ENCODE measurements at places on chromosomes 7 and 10. TPM values are rescaled to one million over a fixed set of nuclear protein-coding genes. Genes with fewer than 3 reads are reported as not detected.

DNA sequence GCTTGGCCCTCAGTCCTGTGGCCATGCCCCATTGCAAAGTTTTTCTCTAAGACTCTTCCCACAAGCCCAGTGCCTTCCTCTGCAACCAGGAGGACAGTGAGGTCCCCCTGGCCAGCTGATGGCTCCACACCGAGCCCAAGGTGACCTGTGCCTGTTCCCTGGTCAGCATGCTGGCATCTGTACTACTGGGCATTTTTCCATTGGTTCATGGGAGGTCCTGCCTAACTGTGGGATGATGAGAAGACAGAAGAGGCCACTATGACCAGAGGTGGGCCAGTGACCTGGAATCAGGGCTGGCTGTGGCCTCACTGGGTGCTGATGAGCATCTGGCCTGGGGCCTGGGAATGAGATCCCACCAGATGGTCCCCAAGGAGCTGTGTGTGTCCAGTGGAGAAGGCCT lies 20.2 kb downstream of the CALML3 start:
- H3K4me1 ChIP-seq = peaks cover under 1% of the 10 kb centered on the region
- H3K36me3 ChIP-seq = no peaks in the 10 kb centered on the region
- DNase-seq = no peak
- no peak overlapping the region for H3K27ac ChIP-seq

- H3K4me1 ChIP-seq = peaks cover 9% of the 10 kb centered on the region
- no peak overlapping the region for H3K27ac ChIP-seq
- H3K4me3 ChIP-seq = no peak overlapping the region
- DNase-seq = no peak
- no peaks in the 10 kb centered on the region for H3K36me3 ChIP-seq
These were observed 60.8 kb downstream of the ZNF438 start for GRCh38 chr10:30970760-30971460.

- peaks cover 31% of the 10 kb centered on the region for H3K4me1 ChIP-seq
- DNase-seq = peak; percentile 49
These were observed 221.3 kb downstream of the ARHGAP12 start for GRCh38 chr10:31707093-31708039.

Gene SDK1
- total RNA-seq = 0.15 TPM

DNA sequence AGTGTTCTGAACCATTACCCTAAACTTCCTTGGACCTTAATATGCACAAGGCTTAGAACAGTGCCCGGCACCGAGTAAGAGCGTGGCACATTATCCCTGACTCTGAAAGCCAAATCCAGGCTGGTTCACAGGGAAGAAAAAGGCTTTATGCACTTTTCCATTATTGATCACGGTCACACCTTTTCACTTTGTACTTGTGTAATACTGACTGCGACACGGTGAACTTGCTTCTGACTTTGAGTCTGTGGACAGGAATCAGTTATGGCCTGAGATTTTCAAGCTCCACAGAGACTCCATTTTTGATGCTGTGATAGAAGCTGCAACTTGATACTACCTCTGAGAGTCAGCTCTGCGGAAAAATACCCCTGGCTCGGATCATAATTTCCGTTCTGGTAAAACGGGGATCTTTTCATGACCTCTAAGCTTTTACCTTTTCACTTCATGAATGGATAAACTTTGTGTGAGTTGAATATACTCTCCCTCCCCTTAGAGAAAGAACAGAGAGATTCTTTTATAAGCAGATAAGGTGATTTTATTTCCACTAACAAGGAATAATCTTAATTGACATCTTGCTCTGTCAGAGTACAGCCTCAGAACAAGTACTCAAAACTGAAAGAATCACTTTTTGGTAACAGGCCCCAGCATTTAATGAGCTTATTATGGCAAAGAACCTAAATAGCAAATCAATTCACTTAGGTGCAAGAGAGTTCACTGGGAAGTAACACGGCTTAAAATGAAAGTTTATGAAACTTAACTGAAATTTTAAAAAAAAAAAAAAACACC lies 88.8 kb downstream of the ELMO1 start:
- peak overlapping the region; percentile 35 for H3K4me3 ChIP-seq
- peak overlapping the region; percentile 49 for H3K27ac ChIP-seq
- peaks cover 18% of the 10 kb centered on the region for H3K36me3 ChIP-seq
- H3K4me1 ChIP-seq = peaks cover 76% of the 10 kb centered on the region
- no peaks in the 10 kb centered on the region for H3K27me3 ChIP-seq

DNA sequence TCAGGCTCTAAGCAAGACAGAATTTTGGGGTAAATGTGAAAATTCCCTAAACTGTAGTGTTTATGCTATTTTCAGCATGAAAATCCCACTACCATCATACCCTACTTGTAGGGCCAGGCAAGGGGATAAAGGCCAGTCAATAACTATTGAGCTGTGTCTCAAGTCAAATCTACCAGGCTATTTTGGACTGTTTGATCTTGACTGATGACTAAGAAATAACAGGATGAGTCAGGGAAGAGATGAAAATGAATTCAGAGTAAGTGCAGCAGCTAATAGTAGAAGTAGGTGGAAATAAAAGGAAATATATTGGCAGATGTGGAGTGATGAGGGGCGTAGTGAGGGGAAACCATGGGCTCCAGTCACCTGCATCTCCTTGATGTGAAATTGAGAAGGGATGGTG lies 225.8 kb upstream of the PHYHIPL start:
- H3K4me1 ChIP-seq = no peaks in the 10 kb centered on the region
- H3K27ac ChIP-seq = no peak overlapping the region
- H3K27me3 ChIP-seq = no peaks in the 10 kb centered on the region
- DNase-seq = no peak
- H3K36me3 ChIP-seq = no peaks in the 10 kb centered on the region

- peaks cover 21% of the 10 kb centered on the region for H3K36me3 ChIP-seq
- H3K4me1 ChIP-seq = peaks cover 67% of the 10 kb centered on the region
These were observed 44.1 kb upstream of the CDK6 start for GRCh38 chr7:92880212-92881090.

DNA sequence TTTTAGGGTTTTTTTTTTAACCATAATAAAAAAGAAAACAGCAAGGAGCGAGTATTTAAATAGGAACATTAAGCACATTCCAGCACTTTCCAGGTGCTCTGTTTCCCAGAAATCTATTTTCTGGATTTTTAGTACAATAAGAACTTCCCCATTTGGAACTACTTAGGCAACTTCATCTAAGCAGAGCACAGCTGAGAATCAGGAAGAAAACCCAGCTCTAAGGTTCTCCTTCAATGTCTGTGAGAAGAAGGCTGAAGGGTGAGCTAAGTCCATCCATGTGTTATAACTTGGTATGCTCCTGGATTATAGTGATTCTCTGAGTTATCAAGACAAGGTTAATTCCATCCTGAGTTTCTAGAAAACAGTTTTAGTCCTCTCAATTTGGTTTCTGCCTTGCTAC lies 181.9 kb downstream of the CYP26A1 start:
- peaks cover 2% of the 10 kb centered on the region for H3K27me3 ChIP-seq
- no peak for DNase-seq
- no peaks in the 10 kb centered on the region for H3K36me3 ChIP-seq
- H3K4me1 ChIP-seq = no peaks in the 10 kb centered on the region
- no peak overlapping the region for H3K4me3 ChIP-seq

DNA sequence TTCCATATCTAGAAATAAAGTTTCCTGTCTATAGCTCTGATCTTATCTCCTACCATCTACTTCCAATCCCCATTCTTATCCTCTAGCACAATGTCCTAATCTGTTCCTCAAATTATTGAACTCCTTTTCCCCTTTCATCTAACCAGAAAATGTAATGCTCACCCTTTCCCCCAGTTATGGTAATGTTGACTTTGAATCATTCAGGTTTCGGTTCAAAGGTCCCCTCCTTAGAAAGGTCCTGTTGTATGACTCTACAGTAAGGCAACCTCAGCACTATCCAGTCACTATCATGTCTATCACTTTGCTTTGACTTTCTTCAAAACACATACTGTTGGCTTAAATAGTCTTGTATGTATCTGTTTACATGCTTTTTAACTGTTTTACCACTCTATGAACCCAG lies 264.2 kb upstream of the PCDH15 start:
- DNase-seq = no peak
- no peaks in the 10 kb centered on the region for H3K36me3 ChIP-seq
- no peaks in the 10 kb centered on the region for H3K4me1 ChIP-seq
- no peak overlapping the region for H3K27ac ChIP-seq

- H3K27me3 ChIP-seq = no peaks in the 10 kb centered on the region
- peaks cover 40% of the 10 kb centered on the region for H3K4me1 ChIP-seq
- peak overlapping the region; percentile 26 for H3K4me3 ChIP-seq
- H3K36me3 ChIP-seq = peaks cover 60% of the 10 kb centered on the region
- no peak for DNase-seq
- H3K27ac ChIP-seq = peak overlapping the region; percentile 29
These were observed 48.6 kb upstream of the PPIF start for GRCh38 chr10:79298403-79299244.

- no peaks in the 10 kb centered on the region for H3K36me3 ChIP-seq
- H3K4me3 ChIP-seq = no peak overlapping the region
- H3K27me3 ChIP-seq = peaks cover 1% of the 10 kb centered on the region
- no peak overlapping the region for H3K27ac ChIP-seq
These were observed 77.3 kb downstream of the FAM13C start for GRCh38 chr10:59285073-59285472.

- H3K4me1 ChIP-seq = no peaks in the 10 kb centered on the region
- no peaks in the 10 kb centered on the region for H3K36me3 ChIP-seq
- H3K27me3 ChIP-seq = peaks cover 12% of the 10 kb centered on the region
- no peak overlapping the region for H3K27ac ChIP-seq
- DNase-seq = no peak
- H3K4me3 ChIP-seq = no peak overlapping the region
These were observed 148.8 kb downstream of the CHN2 start for GRCh38 chr7:29343399-29343798.

Gene BTBD16
- total RNA-seq = not detected

DNA sequence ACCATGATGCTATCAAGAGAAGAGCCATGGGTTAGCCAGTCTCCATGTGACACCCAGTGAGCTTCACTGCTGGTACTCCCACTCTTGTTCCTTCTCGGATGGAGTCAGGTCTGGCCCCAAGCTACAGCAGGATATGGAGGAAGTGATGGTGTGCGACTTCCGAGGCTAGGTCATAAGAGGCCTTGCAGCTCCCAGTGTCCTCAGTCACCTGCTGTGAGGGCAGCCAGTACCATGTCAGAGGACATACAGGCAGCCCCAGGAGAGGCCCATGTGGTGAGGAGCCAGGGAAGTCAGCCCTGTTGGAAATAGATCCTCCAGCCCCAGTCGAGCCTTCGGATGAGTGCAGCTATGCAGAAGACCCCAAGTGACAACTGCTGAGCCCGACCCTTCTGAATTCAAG lies 237.0 kb downstream of the EBF3 start:
- H3K27ac ChIP-seq = no peak overlapping the region
- no peaks in the 10 kb centered on the region for H3K36me3 ChIP-seq
- no peaks in the 10 kb centered on the region for H3K4me1 ChIP-seq

DNA sequence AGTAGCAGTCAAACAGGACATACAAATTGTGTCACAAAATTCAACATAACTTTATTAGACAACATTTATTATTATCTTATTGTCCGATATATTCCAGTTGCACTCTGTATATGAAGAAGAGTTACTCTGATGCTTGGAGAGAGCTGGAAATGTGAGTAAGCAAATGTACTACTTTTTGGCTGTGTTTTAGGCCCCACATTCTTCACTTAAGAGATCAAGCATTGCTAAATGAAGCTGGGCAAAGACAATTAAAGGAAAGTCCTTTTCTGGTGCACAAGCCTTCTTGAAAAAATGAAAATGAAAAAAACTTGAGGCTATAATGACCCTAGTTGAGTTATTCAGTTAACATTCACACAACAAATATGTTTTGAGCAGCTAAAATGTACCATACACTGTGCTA lies 26.1 kb downstream of the MYPN start:
- peaks cover 12% of the 10 kb centered on the region for H3K27me3 ChIP-seq
- H3K4me3 ChIP-seq = no peak overlapping the region
- H3K4me1 ChIP-seq = no peaks in the 10 kb centered on the region
- H3K27ac ChIP-seq = no peak overlapping the region
- no peak for DNase-seq

GRCh38 chr10:103641326-103641725 lies 147.8 kb downstream of the NEURL1 start:
- peaks cover 2% of the 10 kb centered on the region for H3K36me3 ChIP-seq
- H3K27me3 ChIP-seq = peaks cover 4% of the 10 kb centered on the region
- H3K4me1 ChIP-seq = no peaks in the 10 kb centered on the region
- DNase-seq = no peak

Gene PKD2L1
- not detected for total RNA-seq

Gene DRGX
- total RNA-seq = not detected

GRCh38 chr7:7207876-7208275 lies 25.5 kb downstream of the C1GALT1 start:
- H3K27ac ChIP-seq = no peak overlapping the region
- no peak overlapping the region for H3K4me3 ChIP-seq
- no peaks in the 10 kb centered on the region for H3K27me3 ChIP-seq

DNA sequence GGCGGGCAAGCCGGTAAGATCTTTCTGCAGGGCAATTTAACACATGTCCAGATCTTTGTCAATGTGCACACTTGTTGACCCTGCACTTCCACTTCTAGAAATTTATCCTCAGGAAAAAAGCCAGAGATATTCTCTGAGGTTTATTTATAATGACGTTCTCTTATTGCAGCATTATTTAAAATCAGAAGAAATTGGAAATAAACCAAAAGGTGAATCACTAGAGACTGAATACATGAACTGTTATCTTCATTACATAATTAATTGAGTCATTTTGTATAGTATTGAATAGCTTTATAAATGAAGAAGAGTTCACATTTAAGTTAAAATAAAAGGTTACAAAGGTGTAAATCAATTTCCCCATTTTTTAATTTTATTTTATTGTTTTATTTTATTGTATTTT lies 16.3 kb upstream of the SAR1A start:
- peaks cover 17% of the 10 kb centered on the region for H3K27me3 ChIP-seq
- H3K4me1 ChIP-seq = no peaks in the 10 kb centered on the region
- H3K4me3 ChIP-seq = no peak overlapping the region
- H3K27ac ChIP-seq = no peak overlapping the region

Gene PRKAR2B
- 1.0 TPM for total RNA-seq

DNA sequence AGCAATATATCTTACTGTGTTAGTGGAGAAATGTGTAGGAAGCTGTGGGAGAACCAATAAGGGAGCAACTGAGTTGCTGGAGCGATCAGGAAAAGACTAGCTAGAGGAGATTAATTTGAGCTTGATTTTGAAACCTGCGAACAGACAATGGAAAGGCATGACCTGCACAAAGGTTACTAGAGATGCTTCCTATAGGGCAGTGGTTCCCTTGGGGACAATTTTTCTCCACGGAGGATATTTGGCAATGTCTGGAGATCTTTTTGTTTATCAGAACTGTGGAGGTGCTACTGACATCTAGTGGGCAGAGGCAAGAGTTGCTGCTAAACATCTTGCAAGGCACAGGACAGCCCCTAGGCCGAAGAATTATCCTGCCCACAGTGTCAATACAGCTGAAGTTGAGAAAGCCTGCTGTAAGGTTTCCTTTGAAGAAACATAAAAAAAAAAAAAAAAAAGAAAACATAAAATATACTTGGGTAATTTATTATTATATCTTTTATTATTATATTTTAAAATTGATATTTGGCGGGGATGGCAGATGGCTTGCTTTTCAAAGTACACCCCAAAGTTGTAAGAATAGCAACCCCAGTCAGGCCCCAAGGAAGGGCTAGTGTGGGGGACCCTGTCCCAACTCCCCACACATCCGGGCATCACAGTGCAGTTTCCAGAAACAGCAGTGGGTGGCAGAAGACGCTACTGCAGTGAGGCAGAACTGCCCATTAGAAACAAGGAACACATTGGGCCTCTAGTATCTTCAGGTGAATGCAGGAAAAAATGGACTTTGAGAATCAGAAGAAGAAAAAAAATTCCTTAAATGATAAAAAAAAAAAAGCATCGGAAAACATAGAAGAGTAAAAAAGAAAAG lies 481.6 kb downstream of the SH2D4B start:
- H3K4me3 ChIP-seq = no peak overlapping the region
- H3K4me1 ChIP-seq = no peaks in the 10 kb centered on the region
- H3K36me3 ChIP-seq = no peaks in the 10 kb centered on the region
- no peak for DNase-seq
- H3K27me3 ChIP-seq = peaks cover 2% of the 10 kb centered on the region

GRCh38 chr7:91995391-91996105 lies 54.9 kb downstream of the AKAP9 start:
- H3K4me1 ChIP-seq = peaks cover 4% of the 10 kb centered on the region
- H3K27ac ChIP-seq = no peak overlapping the region
- no peaks in the 10 kb centered on the region for H3K27me3 ChIP-seq
- no peak for DNase-seq
- peaks cover 17% of the 10 kb centered on the region for H3K36me3 ChIP-seq
- no peak overlapping the region for H3K4me3 ChIP-seq

Measured in activated T-helper 1 cell treated with anti-CD3 and anti-CD28 coated beads, Interleukin-12 subunit alpha, Interleukin-12 subunit beta, Interleukin-2, Interleukin-4 antibody, amounts not matched to agents 30 ng/mL and 10 ng/mL and 1 ng/mL, durations not matched to agents 14 hours and 24 hours and 36 hours (primary cell).